Vein endothelial cell (primary cell): ENCODE measurements at places on chromosomes 12 and 14. TPM values are rescaled to one million over a fixed set of nuclear protein-coding genes. Genes with fewer than 3 reads are reported as not detected.

Gene SERPINA12
- not detected in 2 replicates for total RNA-seq

Gene ZNF891
- 0.86 and 0.98 TPM in 2 replicates for total RNA-seq

Gene CLECL1
- total RNA-seq = not detected in 2 replicates

Gene NKX2-1
- not detected in 2 replicates for total RNA-seq

Gene ST8SIA1
- under 0.01 TPM in 1 of 2 replicates, not detected in the other for total RNA-seq

Gene PTPRQ
- 0.10 TPM in 1 of 2 replicates, not detected in the other for total RNA-seq

Gene GOLT1B
- total RNA-seq = 39.5 and 61.1 TPM in 2 replicates

Gene CEP170B
- total RNA-seq = 26.4 and 27.1 TPM in 2 replicates

Gene KCNC2
- total RNA-seq = not detected in 2 replicates

Gene PCED1B
- 0.33 and 0.38 TPM in 2 replicates for total RNA-seq

Gene C12orf50
- total RNA-seq = not detected in 2 replicates

Gene CLSTN3
- total RNA-seq = 22.8 and 30.4 TPM in 2 replicates

Gene DDN
- 0.19 and 0.65 TPM in 2 replicates for total RNA-seq

Gene SERPINA5
- total RNA-seq = 0.19 and 0.98 TPM in 2 replicates

Gene LRP6
- 39.5 and 63.4 TPM in 2 replicates for total RNA-seq

Gene EDDM3A
- total RNA-seq = not detected in 2 replicates

Gene CLEC1B
- not detected in 2 replicates for total RNA-seq

Gene MANSC1
- 53.2 and 54.5 TPM in 2 replicates for total RNA-seq

Gene BCAT1
- 217 and 236 TPM in 2 replicates for total RNA-seq

Gene MAP3K9
- total RNA-seq = 0.57 and 0.65 TPM in 2 replicates

Gene CLEC2B
- total RNA-seq = 10.5 and 20.3 TPM in 2 replicates

Gene PAPLN
- total RNA-seq = 10.1 and 11.4 TPM in 2 replicates

Gene GLTP
- total RNA-seq = 65.0 and 66.7 TPM in 2 replicates

Gene LTB4R
- 2.9 and 3.2 TPM in 2 replicates for total RNA-seq

Gene PPP1R3E
- 5.3 and 5.6 TPM in 2 replicates for total RNA-seq

Gene SLC25A47
- total RNA-seq = 0.10 and 0.33 TPM in 2 replicates

Gene RPL10L
- not detected in 2 replicates for total RNA-seq

Gene FAM181A
- not detected in 2 replicates for total RNA-seq

Gene MIP
- 0.29 TPM in 1 of 2 replicates, not detected in the other for total RNA-seq

Gene TSPAN19
- not detected in 2 replicates for total RNA-seq

Gene SLC24A4
- 0.10 TPM in 1 of 2 replicates, not detected in the other for total RNA-seq

Gene SLC4A8
- 1.6 and 2.5 TPM in 2 replicates for total RNA-seq

Gene MDP1
- total RNA-seq = 9.1 TPM in 2 replicates

Gene FOXA1
- 0.33 TPM in 1 of 2 replicates, not detected in the other for total RNA-seq

Gene SPIC
- not detected in 2 replicates for total RNA-seq

Gene TTC9
- 0.65 and 1.3 TPM in 2 replicates for total RNA-seq

Gene CNTN1
- under 0.01 TPM in 1 of 2 replicates, not detected in the other for total RNA-seq

Gene ZNF605
- 6.2 and 12.3 TPM in 2 replicates for total RNA-seq

Gene SLC7A8
- total RNA-seq = 0.19 and 0.33 TPM in 2 replicates

Gene RPL6
- 1,019 and 1,432 TPM in 2 replicates for total RNA-seq

Gene NYNRIN
- 14.6 and 28.7 TPM in 2 replicates for total RNA-seq

Gene PRB3
- total RNA-seq = not detected in 2 replicates

Gene POTEG
- not detected in 2 replicates for total RNA-seq

Gene INSM2
- total RNA-seq = not detected in 2 replicates

Gene PSEN1
- 45.7 and 49.0 TPM in 2 replicates for total RNA-seq

Gene BCL2L2
- 18.3 and 24.6 TPM in 2 replicates for total RNA-seq

Gene C12orf76
- total RNA-seq = 9.8 and 13.4 TPM in 2 replicates

Gene HAL
- 1.1 TPM in 1 of 2 replicates, not detected in the other for total RNA-seq

Gene CPNE6
- not detected in 2 replicates for total RNA-seq

Gene CMKLR1
- under 0.01 and 0.10 TPM in 2 replicates for total RNA-seq

Gene KLRC4
- total RNA-seq = not detected in 2 replicates

Gene HNF1A
- not detected in 2 replicates for total RNA-seq

Gene NEUROD4
- not detected in 2 replicates for total RNA-seq

Gene IL31
- total RNA-seq = not detected in 2 replicates

Gene KRT74
- total RNA-seq = not detected in 2 replicates

Gene HOXC9
- total RNA-seq = under 0.01 and 0.19 TPM in 2 replicates
